ENCODE measurements at places on chromosomes 1 and 21.

DNA sequence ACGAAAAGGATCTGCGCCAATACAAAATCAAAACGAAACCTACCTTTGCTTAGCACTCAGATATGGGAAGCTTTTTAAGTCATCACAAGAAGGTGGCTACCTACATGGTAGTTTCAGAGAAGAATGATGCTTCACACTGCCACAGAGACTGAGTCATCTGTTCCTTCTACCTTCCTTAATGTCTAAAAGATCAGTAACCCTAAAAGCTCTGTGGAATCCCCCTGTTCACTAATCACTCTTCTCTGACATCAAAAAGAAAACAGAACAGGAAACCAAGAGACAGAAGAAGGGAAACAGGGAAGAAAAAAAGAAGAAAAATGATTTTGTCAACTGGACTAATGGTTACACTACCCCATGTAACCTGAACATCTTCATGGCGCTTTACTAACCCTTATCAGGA lies 177.2 kb downstream of the SMYD3 start:
- DNase-seq = no peak

DNA sequence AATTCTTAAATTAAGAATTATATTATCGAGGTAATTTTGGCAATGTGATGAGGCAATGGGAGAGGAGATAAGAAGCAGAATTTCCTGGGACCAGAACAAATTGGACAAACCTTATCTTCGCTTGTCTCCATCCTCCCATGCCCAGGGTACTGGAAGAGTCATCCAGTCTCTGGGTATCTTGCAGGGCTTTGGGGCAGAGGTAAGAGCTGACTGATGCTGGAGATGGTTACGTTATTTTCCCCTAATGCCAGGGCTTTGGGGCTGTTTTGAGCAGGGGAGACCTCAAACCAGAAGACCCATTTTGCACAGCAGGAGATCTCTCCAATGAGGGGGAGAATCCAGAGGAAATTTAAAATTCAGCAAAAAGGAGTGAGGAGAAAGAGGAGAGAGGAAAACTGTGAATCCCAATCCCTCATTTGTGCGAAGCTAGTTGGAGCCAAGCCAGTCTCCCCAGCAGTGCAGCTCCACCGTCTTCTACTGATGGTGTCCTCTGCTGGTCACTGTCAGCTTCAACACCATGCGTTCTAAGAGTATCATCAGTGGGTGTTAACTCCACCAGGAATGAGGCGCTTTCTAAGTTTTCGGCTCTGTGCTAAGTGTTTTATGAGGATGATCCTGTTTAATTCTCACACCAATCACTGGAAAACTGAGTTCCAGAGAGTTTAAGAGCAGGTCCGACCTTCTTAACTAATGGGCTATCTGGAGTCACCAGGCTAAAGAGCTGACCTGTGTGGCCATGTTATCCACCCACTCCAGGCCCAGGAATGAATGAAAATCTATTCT lies 86.8 kb upstream of the CD34 start:
- peak; percentile 44 for DNase-seq

DNA sequence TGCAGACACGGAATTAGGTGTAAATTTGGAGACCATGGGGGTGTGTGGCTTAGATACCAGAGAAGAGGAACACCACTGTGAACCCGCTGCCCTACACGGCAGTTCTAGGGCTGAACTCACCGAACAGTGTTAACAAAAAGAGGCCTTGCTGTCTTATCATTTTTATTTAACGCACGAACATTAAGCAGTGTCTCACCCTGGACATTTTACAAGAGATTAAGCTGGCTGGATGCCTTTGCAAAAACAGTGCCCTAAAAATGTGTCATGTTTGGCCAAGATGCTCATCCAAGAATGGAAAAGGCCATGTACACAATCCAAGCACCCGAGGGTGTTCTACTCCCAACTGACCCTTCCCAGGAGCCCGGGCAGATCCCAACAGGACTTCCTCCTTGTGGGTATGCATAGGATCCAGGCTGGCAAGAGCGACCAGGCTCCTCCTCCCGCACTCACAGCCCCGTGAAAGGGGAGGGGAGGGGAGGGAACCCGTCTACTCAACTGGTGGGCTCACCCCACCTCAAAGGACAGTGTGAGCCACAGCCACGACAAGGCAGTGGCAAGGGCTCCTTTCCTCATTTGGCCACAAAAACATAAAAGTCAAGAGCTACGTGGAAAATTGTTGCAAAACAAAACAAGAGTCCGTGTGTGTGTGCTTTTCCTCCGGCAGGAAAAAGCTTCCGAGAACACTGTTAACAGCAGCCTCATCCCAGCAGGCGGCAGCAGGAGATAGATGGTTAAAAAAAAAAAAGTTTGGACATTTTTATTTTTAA lies 20.3 kb downstream of the C2CD2 start:
- DNase-seq = no peak

GRCh38 chr1:4083231-4084047 lies 183.4 kb upstream of the C1orf174 start:
- no peak for DNase-seq

DNA sequence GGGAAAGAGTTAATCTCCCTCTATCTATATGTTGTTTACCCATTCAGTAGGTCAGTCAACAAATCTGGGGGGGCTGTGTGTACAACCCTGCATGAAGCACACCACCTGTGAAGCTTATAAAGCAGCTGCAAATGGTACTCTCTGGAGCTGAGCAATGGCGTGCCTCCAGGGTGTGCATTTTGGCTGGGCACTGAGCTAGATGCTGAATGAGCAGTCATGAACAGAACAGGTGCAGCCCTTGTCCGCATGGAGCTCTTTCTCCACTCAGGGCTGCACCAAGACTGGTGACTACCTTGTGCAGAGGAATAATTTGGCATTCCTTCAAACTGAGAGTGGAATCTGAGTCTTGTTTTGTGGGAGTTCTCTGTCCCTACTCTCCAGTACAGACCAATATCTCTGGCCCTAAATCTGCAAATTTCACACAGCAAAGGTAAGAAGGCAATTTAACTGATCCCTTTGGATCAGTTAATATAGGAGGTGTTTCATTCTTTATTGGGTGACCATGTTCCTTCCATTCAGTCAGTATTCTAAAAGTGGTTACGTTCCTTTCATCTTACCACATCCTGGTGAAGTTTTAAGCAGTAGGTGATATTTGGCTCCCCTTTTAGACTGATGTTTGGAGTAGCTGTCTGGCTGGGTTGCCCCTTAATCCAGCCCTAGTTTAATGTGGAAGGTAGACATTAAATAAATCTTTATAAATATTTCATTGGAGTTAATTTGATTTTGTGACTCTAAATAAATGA lies 76.0 kb downstream of the GPR88 start:
- no peak for DNase-seq
